Midbrain (tissue), 1 donor: ENCODE measurements at places on chromosomes 3 and 15.

DNA sequence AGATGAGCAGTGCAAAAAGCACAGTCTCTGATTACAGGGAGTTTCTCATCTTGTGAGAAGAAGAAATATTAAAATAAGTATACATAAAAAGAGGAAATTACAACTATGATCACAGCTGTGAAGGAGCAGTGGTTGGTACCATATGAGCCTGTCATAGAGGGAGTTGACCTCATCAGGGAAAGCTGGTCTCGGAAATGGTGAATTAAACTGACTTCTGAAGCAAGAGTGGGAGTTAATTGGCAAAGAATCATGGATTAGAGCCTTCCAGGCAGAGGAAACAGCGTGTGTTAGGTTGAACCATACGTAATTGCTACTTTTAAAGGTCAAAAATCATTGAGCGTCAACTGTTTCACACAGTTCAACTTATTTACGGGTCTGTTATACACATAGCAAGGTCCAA lies 539.1 kb downstream of the EDEM1 start:
- DNase-seq, result no peak

DNA sequence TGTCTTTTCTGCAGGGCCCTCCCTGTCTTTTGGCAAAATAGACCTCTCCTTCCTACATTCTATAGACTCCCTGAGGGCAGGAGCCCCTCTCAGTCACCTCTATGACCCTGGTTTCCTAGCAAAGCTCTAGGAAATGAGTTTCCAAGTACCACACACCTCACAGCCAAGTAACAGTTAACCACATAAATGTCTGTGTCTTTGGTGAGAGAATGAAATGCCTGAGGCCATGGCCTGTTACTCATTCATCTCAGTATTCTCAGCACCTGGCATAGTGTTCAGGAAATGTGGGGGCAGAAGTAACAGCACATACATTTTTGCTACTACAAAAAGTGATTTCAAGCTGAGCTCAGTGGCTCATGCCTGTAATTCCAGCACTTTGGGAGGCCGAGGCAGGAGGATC lies 21.0 kb downstream of the RFT1 start:
- no peak for DNase-seq

- DNase-seq, result no peak
Observed at GRCh38 chr3:71210257-71211007, 373.1 kb downstream of the FOXP1 start.

DNA sequence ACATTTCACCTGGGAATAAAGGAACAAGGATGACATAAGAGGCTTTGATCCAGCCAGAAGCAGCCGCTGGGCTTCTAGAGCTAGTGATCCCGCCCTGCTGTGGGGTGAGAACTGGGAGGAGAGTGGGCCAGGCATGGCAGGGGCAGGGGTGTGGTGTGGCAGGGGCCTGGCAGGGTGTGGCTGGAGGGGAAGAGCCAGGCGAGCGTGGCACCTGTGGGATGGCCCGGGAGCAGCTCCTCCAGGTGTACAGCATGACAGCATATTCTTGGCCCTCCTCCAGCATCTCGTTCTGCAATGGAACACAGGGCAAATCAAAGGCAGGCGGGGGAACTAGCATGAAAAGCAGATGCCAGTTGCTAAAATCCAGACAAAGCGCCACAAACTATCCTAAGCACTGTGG lies 35.5 kb downstream of the CYFIP1 start:
- no peak for DNase-seq

DNA sequence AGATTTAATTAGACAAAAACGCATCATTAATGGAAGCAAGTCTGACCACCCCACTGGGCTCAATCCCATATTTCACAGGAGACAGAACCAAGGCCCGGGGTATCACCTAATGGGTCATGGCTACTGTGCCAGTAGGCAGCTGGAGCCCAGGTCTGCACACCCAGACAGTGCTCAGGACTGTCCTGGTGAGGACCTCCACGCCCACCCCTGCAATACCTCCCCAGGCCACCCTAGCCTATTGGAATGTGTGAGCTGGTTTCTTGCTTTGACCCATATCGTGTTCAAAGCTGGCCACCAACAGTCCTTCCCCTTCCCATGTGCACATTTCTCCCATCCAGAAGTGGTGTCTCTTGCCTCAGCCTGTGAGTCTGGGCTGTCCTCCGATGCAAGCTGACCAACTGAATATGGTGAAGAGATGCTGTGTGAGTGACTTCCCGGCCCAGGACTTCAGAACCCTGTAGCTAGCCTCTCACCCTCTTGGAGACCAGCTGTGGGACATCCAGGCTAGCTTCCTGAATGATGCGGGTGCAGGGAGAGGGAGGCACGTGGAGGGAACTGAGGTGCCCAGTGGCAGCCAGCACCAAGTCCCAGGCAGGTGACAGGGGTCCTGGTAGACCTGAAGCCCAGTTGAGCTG lies 19.1 kb downstream of the SLC6A20 start:
- DNase-seq, result no peak

- no peak for DNase-seq
Observed at GRCh38 chr3:13053420-13053819, 19.8 kb downstream of the IQSEC1 start.

GRCh38 chr15:82298520-82298919 lies 35.9 kb downstream of the SAXO2 start:
- DNase-seq, result no peak

DNA sequence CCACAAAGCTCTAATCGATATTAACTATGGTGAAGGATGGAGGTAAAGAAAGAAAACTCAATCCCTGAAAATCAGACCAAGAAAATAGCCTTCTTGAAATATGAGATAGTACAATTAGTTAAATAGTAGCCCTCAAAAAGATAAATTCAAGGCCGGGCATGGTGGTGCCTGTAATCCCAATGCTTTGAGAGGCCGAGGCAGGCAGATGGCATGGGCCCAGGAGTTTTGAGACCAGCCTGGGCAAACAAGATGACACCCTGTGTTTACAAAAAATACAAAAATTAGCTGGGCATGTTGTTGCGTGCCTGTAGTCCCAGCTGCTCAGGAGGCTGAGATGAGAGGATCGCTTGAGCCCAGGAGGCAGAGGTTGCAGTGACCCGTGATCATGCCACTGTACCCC lies 31.6 kb upstream of the CEP152 start:
- DNase-seq, result no peak

GRCh38 chr15:96328181-96328876 lies 2.2 kb upstream of the NR2F2 start:
- DNase-seq, result no peak

DNA sequence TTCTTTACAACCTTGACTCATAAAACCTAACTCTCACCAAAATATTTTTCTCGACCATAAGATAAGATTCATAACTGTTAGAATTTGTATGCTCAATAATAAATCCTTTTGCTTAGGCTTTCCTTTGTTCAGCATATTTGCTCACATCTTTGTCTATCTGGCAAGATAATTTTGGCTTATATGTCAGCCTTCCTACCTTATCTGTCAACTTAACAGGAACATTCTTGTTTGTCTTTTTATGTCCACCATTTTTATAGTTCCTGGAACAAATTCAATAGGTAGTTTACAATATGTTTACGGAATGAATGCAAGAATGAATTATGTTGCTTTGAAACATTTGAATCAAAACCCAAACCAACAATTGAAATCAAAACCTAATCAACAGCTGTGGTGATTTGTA lies 41.0 kb upstream of the P2RY1 start:
- no peak for DNase-seq

GRCh38 chr3:4613366-4613765 lies 120.2 kb downstream of the ITPR1 start:
- no peak for DNase-seq

- DNase-seq, result no peak
Observed at GRCh38 chr3:52140769-52141168, 13.5 kb downstream of the POC1A start.

GRCh38 chr15:93179700-93180102 lies 90.7 kb upstream of the RGMA start:
- DNase-seq, result no peak

DNA sequence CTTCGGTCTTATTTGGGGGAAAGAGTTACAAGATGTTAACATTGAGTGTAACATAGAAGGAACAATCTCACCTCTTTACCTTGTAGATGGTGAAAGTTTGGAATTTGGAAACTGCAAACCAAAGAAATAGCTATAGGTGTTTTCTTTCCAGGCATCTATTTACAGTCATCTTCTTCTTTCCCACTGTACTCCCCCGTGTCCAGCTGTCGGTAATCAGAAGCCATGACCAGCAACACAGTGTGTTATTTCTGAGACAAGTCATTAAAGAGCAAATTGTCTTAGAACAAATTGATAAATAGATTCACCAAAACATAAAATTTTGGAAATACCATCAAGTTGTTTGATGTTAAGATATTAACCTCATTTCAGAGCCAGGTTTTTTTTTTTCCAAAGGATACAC lies 590.5 kb upstream of the NAALADL2 start:
- DNase-seq, result no peak

- no peak for DNase-seq
Observed at GRCh38 chr3:146421819-146422759, 47.3 kb downstream of the PLSCR2 start.

GRCh38 chr15:52002351-52002750 lies 16.7 kb upstream of the MAPK6 start:
- no peak for DNase-seq

DNA sequence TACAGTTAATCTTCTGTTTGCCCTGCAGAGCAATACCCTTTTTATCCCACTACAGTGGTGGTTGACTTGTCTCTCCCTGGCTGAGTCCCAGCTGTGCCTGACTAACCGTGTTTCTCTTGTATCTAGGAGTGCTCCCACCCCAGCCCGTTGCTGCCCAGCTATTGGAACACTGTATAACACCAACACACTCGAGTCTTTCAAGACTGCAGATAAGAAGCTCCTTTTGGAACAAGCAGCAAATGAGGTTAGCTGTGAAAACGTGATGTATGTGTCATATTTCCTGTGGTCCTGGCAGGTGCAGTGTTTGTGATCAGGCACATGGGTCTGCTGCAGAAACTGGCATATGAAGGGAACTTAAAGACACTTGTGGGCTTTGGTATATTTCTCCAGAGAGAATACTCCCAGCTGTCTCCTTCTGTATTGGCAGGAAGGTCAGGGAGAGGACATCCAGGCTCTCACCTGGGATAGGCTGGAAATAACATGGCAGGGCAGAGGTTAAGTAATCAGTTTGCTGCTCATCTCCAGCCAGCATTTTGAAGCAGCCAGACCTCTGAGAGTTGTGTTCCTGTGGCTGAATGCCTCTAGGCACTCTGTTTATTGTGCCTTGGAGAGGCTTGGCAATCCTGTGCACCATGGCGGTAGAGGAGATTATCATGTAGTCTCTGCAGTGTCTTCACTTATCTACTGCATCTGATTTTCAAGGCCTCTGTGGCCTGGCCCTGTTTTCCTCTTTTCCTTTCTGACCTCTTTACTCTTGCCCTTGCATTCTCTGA lies 34.8 kb downstream of the ATG7 start:
- no peak for DNase-seq

DNA sequence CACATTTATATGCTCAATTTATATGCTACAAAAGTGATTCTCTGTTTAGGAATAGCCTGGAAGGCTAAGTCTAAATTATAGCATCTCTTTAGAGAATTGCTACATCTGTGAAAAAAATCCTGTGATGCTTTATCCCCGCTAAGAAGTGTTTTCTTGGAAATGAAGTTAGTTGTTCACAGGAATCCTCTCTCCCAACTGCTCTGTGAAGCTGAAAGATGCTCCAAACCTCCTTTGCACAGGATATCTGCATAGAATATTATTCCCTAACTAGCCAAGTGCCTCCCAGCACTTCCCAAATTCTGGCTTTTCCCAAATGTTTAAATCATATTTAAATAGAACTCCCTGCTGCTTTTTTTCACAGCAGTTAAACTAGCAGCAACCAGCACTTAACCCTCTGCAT lies 132.2 kb downstream of the SRGAP3 start:
- no peak for DNase-seq

- DNase-seq, result no peak
Observed at GRCh38 chr15:66066005-66066404, 187.5 kb downstream of the MEGF11 start.
